Adrenal gland (tissue), 19 donors: ENCODE measurements at places on chromosomes 1 and 21. TPM values are rescaled to one million over a fixed set of nuclear protein-coding genes. Genes with fewer than 3 reads are reported as not detected.
A peak's percentile ranks its signal among the peaks of the same experiment; 100 is the strongest.

DNA sequence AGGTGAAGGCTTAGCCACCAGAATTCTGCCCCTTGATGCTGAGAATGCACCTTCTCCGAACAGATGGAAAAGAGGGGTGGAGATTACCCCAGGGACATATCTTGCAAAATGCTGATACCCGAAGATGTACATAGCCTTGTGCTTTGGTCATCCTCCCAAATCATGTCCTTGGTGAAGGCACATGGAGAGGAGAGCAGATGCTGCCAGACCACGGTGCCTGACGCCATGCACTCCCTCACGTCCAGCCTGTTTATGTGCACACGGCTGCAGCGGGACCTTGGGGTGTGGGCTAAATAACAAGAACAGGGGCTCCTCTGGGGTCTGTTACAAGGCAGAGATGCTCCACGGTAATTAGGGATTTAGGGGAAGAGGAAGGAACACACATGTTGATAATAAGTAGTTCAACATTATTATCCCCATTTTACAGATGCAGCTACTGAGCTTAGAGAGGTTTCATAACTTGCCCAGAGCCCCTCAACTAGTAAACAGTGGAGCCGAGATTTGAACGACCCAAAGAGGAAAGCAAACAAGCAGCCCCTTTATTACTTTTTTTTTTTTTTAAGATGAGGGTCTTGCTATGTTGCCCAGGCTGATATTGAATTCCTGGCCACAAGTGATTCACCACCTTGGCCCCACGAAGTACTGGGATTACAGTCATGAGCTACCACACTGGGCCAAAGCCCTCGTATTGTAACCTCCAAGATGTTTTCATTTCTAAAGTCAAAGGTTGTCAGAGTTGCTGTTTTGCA is 12.9 kb downstream of the EPHX1 start:
- peak overlapping the region; percentile 98 for H3K27ac ChIP-seq
- no peak overlapping the region for H3K4me3 ChIP-seq
- peak; percentile 60 for DNase-seq
- no peaks in the 10 kb centered on the region for H3K36me3 ChIP-seq
- peaks cover 93% of the 10 kb centered on the region for H3K4me1 ChIP-seq

DNA sequence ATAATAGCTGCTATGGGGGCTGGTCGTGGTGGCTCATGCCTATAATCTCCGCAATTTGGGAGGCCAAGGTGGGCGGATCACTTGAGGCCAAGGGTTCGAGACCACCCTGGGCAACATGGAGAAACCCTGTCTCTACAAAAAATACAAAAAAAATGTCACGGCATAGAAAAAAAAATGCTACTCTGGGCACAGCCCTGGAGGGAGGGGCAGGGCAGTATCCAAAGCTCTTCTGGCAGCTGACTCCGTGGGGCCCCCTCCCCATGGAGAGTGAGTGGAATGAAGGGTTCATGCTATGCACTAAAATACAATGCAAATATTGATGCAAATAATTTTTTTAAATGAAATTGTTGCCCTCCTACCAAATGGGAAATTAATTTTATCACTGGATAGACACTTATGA is 78.7 kb downstream of the DESI2 start:
- no peaks in the 10 kb centered on the region for H3K27me3 ChIP-seq
- no peak overlapping the region for H3K4me3 ChIP-seq
- no peak for DNase-seq
- no peaks in the 10 kb centered on the region for H3K4me1 ChIP-seq

GRCh38 chr21:34927992-34928391 is 121.1 kb downstream of the RUNX1 start:
- no peaks in the 10 kb centered on the region for H3K4me1 ChIP-seq
- DNase-seq: no peak
- H3K27me3 ChIP-seq: no peaks in the 10 kb centered on the region
- no peaks in the 10 kb centered on the region for H3K36me3 ChIP-seq
- no peak overlapping the region for H3K27ac ChIP-seq

DNA sequence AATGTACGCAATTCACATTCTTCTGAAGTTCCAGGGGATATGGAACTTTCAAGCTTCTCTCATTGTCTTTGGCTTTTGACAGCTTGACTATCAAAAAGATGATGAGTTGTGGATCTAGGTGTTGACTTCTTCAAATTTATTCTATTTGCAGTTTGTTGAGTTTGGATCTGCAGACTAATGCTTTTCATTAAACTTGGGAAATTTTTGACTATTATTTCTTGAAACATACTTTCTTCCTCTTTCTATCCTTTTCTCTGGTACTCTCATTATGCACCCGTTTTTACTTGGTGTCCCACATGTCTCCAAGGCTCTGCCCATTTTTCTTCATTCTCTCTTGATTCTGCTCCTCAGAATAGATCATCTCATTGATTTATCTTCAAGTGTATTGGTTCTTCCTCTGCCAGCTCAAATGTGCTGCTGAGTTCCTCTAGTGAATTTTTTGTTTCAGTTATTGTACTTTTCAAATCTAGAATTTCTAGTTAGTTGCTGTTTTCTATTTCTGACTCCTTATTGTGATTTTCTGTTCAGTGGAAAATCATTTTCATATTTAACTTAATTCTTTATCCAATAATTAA is 49.4 kb downstream of the CYP2J2 start:
- no peak overlapping the region for H3K27ac ChIP-seq
- H3K36me3 ChIP-seq: peaks cover 5% of the 10 kb centered on the region
- DNase-seq: no peak
- no peak overlapping the region for H3K4me3 ChIP-seq
- no peaks in the 10 kb centered on the region for H3K27me3 ChIP-seq

GRCh38 chr1:20154301-20154831 is 15.2 kb downstream of the PLA2G2F start:
- peaks cover 13% of the 10 kb centered on the region for H3K4me1 ChIP-seq
- H3K36me3 ChIP-seq: no peaks in the 10 kb centered on the region
- H3K27ac ChIP-seq: no peak overlapping the region
- no peak overlapping the region for H3K4me3 ChIP-seq
- H3K27me3 ChIP-seq: no peaks in the 10 kb centered on the region

DNA sequence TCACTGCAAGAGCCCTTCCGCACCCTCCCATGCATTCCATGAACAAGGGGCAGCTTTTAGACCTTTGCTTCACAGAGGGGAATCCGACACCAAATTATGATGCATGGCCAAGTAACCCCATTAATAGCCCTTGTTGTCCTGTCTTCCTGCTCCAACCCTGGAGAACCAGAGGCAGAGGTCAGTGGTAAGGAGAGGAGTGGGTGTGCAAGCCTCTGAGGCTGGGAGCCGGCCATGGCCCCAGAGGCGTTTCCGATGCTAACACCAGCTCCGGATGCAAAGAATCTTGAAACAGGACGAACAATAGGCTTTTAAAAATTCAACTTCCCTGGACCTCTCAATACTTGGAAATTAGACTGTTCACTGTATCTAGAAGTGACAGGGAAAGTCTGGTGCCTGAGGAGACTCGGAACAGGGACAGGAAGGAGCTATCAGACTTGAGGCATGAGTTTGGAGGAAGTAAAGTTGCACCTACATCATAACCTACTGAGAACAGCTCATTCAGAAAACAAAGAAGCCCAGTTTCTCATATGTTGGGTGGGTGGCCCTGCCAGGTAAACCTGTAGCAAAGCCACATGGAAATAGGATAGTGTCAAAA is 101.2 kb upstream of the ERG start:
- H3K27ac ChIP-seq: no peak overlapping the region
- no peaks in the 10 kb centered on the region for H3K36me3 ChIP-seq
- H3K4me1 ChIP-seq: no peaks in the 10 kb centered on the region
- no peak overlapping the region for H3K4me3 ChIP-seq
- H3K27me3 ChIP-seq: no peaks in the 10 kb centered on the region

LCE2A gene
- total RNA-seq: not detected

- peaks cover 15% of the 10 kb centered on the region for H3K4me1 ChIP-seq
- H3K36me3 ChIP-seq: no peaks in the 10 kb centered on the region
- H3K27me3 ChIP-seq: no peaks in the 10 kb centered on the region
- peak overlapping the region; percentile 39 for H3K4me3 ChIP-seq
- peak overlapping the region; percentile 12 for H3K27ac ChIP-seq
- no peak for DNase-seq
Observed at GRCh38 chr1:42957880-42958487, 684 bp downstream of the SLC2A1 start.

DNA sequence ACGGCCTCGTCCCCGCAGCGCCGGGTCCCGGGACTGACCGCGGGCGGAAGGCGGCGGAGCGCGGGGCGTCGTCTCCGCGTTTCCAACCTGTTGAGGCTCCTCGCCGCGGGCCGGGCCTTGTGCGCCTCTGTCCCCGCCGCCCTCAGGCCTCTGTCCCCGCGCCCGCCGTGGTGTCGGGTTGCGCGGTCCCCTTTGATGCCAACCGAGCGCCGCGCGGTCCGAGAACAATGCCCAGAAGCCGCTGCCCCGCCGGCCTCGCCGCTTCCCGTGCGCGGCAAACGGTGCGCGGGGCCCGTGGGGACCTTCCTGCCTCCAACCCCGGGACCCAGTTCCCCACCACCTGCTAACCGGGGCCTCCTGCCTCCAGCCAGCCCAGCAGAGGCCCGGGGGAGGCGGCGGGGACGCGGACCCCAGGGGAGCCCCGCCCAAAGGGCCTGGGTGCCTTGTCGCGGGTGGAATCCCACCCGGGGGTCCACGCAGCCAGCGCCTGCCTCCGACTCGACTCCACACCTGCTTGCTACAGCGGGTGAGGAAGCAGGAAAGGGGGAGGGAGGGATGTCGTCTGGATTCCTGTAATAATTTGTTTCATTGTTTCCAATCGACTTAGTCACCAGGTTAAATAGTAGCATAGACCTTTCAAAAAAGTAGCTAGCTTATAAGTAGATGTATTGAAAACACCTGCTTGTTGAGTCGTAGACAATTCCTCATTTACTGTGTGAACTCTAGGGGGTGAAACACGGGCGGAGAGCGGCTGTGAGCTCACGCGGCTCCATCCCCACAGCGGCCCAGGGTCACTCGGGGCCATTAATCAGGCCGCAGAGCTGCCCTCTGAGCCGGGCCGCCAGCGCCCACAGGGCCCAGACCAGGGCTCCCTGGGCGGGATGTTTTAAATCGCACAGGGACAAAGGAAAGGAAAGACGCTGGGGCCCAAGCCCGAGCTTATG is 1.1 kb downstream of the COL18A1 start:
- H3K36me3 ChIP-seq: no peaks in the 10 kb centered on the region
- H3K27me3 ChIP-seq: no peaks in the 10 kb centered on the region
- peak overlapping the region; percentile 91 for H3K4me3 ChIP-seq
- peaks cover 11% of the 10 kb centered on the region for H3K4me1 ChIP-seq
- peak overlapping the region; percentile 88 for H3K27ac ChIP-seq

DNA sequence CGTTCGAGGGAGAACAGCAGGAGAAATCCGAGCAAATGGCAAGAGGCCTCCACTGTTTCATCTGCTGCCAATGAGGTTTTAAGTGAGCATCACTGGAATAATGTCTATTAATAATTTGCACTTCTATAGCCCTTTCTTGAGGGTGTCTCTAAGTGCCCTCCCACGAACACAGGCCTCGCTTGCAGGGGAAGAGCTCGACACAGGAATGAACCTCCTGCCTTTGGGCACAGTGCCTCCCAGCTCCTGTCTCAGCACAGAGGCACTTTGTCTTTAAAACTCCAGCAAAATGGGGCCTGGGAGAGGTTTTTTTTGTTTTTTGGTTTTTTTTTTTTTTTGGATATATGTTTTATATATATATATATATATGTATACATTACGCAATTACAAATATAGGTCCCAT is 56.6 kb downstream of the OLIG1 start:
- H3K27ac ChIP-seq: no peak overlapping the region
- no peak for DNase-seq
- H3K4me1 ChIP-seq: no peaks in the 10 kb centered on the region
- no peak overlapping the region for H3K4me3 ChIP-seq
- H3K36me3 ChIP-seq: no peaks in the 10 kb centered on the region
- peaks cover 8% of the 10 kb centered on the region for H3K27me3 ChIP-seq

DNA sequence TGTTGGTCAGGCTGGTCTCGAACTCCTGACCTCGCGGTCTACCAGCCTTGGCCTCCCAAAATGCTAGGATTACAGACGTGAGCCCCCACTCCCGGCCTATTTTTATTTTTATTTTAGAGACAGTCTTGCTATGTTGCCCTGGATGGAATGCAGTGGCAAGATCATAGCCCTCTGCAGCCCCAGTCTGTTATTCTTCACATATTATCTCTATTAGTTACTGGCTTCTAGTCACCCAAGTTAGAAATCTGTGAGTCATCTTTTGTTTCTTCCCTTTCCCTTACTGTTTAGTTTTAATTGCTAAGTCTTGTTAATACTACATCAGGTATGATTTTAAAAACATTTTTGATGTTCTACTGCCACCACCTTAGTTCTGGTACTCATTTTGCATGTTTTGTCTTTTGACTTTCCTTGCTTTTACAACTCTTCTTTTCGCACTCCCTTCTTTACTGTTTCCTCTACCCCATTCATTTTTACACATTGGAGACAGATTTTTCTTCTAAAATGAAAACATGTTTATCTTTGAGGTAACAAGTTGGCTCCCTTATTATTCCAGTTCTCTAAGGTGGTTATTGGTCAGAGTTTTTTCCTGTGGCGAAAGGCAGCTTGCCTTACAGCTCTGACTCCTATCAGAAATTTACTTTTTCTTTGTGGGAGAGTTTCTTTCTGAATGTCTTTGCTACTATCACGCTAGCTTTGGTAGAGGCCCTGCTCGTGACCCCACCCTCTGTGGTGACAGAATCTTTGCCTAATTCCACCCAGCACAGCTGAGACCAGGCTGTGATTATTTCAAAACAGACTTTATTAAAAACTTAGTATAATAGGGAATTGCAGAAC is 19.5 kb downstream of the ZMYM4 start:
- H3K36me3 ChIP-seq: no peaks in the 10 kb centered on the region
- no peak for DNase-seq
- H3K27me3 ChIP-seq: no peaks in the 10 kb centered on the region
- H3K27ac ChIP-seq: no peak overlapping the region
- H3K4me1 ChIP-seq: peaks cover 15% of the 10 kb centered on the region
- no peak overlapping the region for H3K4me3 ChIP-seq

DNA sequence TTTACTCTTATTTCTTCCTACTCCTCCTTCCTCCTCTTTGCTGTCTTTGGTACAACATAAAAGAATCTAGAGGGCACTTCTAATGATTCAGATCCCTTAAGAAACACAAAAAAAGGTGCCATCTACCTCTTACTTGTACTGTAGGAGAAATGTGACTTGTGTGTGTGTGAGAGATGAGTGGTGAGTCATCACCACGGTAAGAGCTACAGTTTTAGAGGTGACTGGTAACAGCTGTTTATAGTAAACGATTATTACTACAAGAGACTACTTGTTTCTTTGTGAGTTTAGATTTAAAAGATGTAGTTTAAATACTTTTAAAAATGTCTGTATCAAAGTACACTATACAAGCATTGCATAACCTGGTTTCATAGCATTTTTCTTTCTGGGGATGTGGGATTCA is 40.4 kb downstream of the SLC35D1 start:
- no peaks in the 10 kb centered on the region for H3K27me3 ChIP-seq
- no peaks in the 10 kb centered on the region for H3K4me1 ChIP-seq
- no peak overlapping the region for H3K27ac ChIP-seq
- H3K36me3 ChIP-seq: no peaks in the 10 kb centered on the region
- H3K4me3 ChIP-seq: no peak overlapping the region
